ENCODE measurements at places on chromosomes 5 and 9.

DNA sequence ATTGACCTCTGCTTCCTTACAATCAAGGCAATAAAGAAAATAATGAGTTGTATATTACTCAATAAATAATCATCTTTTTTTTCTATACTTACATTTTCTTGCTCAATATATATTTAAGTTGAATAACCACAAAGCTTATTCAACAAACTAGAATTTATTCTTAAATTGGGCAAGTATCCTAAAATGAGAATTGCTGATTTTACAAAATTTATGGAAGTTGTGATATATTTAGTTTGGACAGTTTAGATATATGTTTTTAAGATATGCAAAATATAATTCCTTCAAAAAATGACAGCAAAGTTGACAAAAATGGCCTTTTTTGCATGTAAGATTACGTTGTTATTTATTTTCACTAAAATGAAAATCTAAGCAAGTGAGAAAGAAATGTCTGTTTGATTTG is 305.7 kb upstream of the GRIN3A start:
- DNase-seq, result no peak

- no peak for DNase-seq
Observed at GRCh38 chr5:124729720-124730359, 16.6 kb downstream of the ZNF608 start.

DNA sequence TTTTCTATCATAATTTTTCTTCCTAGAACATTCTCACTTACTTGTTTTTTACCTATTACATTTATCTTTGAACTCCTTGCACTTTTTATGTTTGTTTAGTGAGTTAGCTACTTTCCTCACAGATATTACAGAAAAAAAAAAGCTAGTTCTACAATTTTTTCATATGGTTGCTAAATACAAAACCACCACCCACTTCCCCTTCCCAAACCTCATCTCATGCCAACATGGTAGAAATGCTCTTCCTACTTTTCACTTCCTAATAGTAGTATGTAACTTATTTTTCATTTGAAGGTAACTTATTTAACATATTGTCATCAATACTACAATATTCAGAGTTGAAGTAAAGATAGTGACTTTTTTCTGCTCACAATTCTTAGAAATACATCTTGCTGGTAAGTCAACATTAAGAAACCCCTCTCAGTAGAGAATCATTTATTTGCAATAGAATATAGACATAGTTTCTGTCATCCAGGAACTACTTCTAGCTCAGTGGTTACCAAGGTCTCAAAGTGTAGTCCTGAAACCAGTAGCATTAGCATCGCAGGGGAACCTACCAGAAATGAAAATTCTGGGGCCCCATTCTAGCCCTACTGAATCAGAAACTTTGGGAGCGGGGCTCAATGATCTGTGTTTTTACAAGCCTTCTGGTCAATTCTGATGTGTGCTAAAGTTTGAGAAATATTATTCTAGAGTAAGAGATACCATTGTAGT is 1124.6 kb downstream of the DTWD2 start:
- DNase-seq, result no peak

GRCh38 chr5:91150234-91150633 is 232.9 kb downstream of the ARRDC3 start:
- no peak for DNase-seq

GRCh38 chr5:14937254-14937653 is 65.7 kb upstream of the ANKH start:
- no peak for DNase-seq

- DNase-seq, result no peak
Observed at GRCh38 chr5:100779669-100780375, 123.3 kb downstream of the ST8SIA4 start.

- no peak for DNase-seq
Observed at GRCh38 chr9:4139196-4139595, 160.7 kb downstream of the GLIS3 start.
